Airway epithelial cell (primary cell): ENCODE measurements at places on chromosomes 1 and 21. TPM values are rescaled to one million over a fixed set of nuclear protein-coding genes. Genes with fewer than 3 reads are reported as not detected.

The LCE2A gene
- total RNA-seq: not detected in 2 replicates

The MYOC gene
- not detected in 2 replicates for total RNA-seq

The CFAP107 gene
- total RNA-seq: not detected in 2 replicates

The FNDC7 gene
- 0.09 TPM in 1 of 2 replicates, not detected in the other for total RNA-seq

The PLD5 gene
- total RNA-seq: 0.84 and 1.4 TPM in 2 replicates

The PLA2G2D gene
- total RNA-seq: not detected in 2 replicates

The NAXE gene
- total RNA-seq: 118 and 139 TPM in 2 replicates

The PER3 gene
- total RNA-seq: 1.2 and 2.5 TPM in 2 replicates

The ACTL8 gene
- total RNA-seq: 0.85 TPM in 1 of 2 replicates, not detected in the other

The TXNIP gene
- 267 and 294 TPM in 2 replicates for total RNA-seq

The CORT gene
- 0.78 TPM in 1 of 2 replicates, not detected in the other for total RNA-seq

The NPPA gene
- not detected in 2 replicates for total RNA-seq

The TCHHL1 gene
- not detected in 2 replicates for total RNA-seq

The IFFO2 gene
- 50.2 and 77.9 TPM in 2 replicates for total RNA-seq

The PDZK1 gene
- total RNA-seq: 0.42 and 0.56 TPM in 2 replicates

The NR0B2 gene
- not detected in 2 replicates for total RNA-seq

The C1orf87 gene
- not detected in 2 replicates for total RNA-seq

The APCS gene
- total RNA-seq: not detected in 2 replicates

The OR14K1 gene
- not detected in 2 replicates for total RNA-seq

The SPAG17 gene
- 0.84 and 1.1 TPM in 2 replicates for total RNA-seq

The SLFNL1 gene
- total RNA-seq: under 0.01 TPM in 1 of 2 replicates, not detected in the other

The FAM76A gene
- 6.3 and 9.8 TPM in 2 replicates for total RNA-seq

The TMEM54 gene
- 308 and 320 TPM in 2 replicates for total RNA-seq

The PLK3 gene
- 35.7 and 40.8 TPM in 2 replicates for total RNA-seq

The DNM3 gene
- total RNA-seq: 2.0 and 2.8 TPM in 2 replicates

The RNF207 gene
- total RNA-seq: 3.7 and 5.1 TPM in 2 replicates

The CA6 gene
- not detected in 2 replicates for total RNA-seq
